ENCODE measurements at places on chromosomes 5 and 9.

DNA sequence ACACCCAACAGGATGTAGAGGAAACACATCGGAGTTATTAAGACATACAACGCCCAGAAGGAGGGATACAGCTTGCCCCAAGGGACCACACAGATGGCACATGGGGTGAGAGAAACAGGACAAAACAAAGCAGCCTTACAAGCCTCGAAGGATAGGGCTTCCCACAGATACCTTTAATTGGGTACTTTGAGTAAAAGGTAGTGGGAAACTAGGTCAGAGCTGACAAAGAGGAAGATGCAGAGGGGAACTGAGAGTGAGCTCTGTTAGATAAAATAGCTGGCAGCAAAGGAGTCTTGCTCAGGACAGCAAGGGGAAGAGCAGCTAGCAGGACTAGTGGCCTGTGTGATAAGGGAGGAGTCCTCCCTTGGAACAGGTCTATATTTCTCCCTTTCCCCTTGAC lies 48.2 kb downstream of the OTP start:
- no peak for DNase-seq

GRCh38 chr9:134089972-134090371 lies 22.1 kb upstream of the BRD3 start:
- no peak for DNase-seq

DNA sequence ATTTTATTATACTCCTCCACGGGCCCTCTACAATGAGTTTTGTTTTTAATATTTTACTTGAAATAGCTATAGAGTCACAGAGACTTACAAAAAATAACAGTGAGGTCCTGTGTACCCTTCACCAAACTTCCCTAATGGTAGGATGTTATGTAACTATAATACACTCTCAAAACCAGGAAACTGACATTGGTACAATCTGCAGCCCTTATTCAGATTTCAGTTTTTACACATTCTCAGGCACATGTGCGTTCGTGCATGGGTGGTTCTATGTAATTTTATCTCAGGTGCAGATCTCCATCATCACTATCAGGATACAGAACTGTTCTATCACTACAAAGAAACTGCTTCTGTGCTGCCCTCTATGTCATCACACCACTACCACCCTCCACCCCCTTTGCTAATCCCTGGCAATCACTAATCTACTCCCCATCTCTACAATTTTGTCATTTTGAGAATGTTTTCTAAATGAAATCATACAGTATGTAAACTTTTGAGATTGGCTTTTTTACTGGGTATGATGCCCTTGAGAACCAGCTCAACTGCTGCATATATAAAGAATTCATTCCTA lies 16.4 kb downstream of the RAB14 start:
- DNase-seq = no peak

DNA sequence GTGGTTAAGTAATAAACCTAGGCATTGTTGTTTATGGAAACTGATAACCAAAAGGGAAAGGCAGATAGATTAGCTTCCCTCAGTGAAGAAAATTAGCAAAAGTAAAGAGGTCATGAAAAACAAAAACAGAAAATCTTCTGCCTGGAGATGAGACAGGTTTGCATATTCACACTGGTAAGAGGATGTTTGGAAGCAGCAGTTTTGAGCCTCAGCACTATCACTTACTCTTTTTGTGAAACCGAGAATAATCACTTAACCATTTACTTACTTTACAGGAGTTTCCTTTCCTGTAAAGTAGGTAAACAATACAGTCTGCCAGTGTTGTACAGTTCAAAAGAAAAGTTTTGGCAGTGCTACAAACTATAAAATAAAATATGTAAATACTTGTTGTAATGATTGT lies 35.5 kb upstream of the EMB start:
- DNase-seq = no peak

DNA sequence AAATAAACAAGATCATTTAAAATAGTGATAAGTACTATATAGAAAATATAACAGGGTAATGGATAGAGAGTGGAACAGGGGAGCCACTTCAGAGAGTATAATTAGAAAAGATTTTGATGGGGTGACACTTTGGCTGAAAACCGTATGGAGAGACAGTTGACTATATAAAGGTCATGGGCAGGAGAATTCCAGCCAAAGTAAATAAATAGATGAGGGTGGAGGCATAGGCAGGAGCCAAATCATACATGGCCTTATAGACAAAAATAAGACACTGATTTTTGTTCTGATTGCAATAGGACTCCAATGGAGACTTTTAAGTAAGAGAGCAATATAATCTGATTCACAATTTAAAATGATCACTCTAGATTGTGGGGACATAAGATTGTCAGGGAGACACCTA lies 37.5 kb upstream of the NUDT12 start:
- DNase-seq = no peak

Data from stimulated activated CD4-positive, alpha-beta T cell treated with anti-CD3 and anti-CD28 coated beads, TNF-alpha, amount 100 ng/mL, for 24 hours (primary cell).